ENCODE measurements at places on chromosomes 5 and 9.

DNA sequence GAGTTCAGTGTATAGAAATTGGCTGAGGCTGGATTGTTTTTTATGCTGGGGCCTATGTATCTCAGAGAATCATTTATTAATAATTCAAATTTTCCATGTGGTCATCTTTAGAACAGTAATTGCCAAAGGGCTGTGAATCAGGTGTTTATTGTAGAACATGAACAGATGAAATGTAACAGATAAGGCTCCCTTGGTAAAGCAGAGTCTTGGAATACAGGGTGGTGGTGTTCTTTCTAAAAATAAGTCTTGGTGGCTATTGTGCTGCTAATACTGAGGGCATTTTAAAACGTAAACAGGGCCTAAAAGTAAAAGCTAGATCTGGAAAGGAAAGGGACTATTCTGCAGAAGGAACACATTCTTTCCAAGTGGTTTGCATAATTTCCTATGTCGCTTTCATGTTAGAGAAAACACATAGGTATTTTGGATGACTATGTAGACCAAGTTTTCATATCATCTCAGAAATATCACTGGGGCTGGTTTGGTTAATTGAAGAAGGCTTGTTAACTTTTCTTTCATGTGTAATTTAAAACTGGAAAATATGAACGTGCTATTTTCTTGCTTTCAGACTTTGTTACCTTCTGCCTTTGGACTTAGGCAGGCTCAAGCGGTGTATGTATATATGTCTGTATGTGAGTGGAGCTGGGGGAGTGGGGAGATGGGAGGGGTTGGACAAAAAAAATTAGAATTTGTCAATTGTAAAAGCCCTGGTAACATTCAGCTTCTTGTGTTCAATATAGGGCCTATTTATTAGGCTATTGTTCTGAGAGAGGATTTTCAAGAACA lies 119.9 kb upstream of the ANKRD55 start:
- DNase-seq: no peak

DNA sequence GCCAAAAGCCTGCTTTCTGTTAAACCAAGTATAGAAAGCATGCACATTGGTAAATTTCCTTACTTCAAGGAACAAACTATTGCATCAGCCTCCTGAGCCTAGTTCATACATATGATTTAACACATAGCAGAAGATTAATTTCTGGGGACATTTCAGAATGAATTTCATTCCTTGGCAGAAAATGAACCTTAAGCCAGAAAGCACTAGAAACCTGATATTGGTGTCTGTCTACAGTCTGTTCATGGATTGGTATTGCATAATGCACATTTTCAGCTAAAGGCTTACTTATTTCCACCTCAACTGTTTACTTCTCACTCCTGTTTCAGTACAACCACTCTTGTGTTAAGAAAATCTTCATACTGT lies 1471.8 kb upstream of the NUDT12 start:
- no peak for DNase-seq

GRCh38 chr5:102794047-102794446 lies 38.9 kb downstream of the PAM start:
- no peak for DNase-seq

GRCh38 chr9:34958411-34958982 lies 412 bp downstream of the PHF24 start:
- DNase-seq: no peak

Data from activated CD8-positive, alpha-beta memory T cell treated with anti-CD3 and anti-CD28 coated beads for 1 hour (primary cell).